ENCODE measurements at places on chromosomes 13 and 19.

GRCh38 chr13:110132225-110132982, 174.6 kb downstream of the COL4A1 start:
- no peak for DNase-seq

DNA sequence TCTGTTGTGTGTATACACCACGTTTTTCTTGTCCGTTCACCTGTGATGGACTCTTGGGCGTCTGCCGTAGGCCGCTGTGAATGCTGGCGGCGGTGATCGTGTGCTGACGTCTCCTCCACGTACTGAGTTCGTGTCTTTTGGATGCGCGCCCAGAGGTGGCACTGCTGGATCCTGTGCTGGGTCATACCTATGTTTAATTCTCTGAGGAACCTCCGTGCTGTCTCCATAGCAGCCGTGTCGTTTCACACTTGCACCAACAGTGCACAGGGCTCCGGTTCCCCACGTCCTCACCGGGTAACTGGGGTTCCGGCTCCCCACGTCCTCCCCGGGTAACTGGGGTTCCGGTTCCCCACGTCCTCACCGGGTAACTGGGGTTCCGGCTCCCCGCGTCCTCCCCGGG, 56.2 kb downstream of the ATP11A start:
- no peak for DNase-seq

DNA sequence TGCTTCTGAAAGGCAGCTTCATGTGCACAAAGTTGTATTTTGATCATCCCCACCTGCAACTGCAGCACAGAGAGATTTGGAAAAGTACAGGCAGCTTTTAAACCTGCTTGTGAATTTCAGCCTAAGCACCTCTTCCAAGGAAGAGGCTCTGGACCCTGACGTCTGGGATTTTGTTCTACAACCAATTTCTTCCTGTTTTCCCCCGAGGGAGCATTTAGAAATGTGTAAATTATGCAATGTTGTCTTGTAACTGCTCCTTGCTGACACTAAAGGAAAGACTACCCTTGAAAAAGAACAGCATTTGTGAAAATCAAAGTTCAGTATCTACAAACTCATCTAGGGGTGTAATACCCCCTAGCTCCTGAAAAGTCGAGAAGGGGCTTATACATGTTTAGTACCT, 15.4 kb downstream of the MED26 start:
- peak; percentile 35 for DNase-seq

GRCh38 chr13:24834902-24835510, 71.0 kb downstream of the RNF17 start:
- no peak for DNase-seq

DNA sequence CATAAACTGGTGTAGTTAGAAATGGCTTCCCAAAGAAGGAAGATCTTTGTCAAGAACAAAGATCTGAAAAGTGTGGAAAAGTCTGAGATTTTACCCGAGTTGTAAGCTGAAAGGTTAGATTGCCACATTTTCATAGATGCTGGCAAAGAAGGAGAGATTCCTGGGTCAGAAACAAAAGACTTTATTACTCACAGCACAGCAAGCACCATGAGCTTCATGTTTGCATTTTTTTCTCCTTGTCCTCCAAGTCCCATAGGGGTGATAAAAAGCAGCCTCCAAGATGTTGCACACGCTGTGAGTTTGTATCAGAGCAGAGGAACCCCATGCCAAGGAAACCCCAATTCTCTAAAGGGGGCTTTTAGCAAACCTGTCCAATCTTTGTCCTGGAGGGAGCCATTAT, 29.3 kb downstream of the MZT1 start:
- peak; percentile 15 for DNase-seq

DNA sequence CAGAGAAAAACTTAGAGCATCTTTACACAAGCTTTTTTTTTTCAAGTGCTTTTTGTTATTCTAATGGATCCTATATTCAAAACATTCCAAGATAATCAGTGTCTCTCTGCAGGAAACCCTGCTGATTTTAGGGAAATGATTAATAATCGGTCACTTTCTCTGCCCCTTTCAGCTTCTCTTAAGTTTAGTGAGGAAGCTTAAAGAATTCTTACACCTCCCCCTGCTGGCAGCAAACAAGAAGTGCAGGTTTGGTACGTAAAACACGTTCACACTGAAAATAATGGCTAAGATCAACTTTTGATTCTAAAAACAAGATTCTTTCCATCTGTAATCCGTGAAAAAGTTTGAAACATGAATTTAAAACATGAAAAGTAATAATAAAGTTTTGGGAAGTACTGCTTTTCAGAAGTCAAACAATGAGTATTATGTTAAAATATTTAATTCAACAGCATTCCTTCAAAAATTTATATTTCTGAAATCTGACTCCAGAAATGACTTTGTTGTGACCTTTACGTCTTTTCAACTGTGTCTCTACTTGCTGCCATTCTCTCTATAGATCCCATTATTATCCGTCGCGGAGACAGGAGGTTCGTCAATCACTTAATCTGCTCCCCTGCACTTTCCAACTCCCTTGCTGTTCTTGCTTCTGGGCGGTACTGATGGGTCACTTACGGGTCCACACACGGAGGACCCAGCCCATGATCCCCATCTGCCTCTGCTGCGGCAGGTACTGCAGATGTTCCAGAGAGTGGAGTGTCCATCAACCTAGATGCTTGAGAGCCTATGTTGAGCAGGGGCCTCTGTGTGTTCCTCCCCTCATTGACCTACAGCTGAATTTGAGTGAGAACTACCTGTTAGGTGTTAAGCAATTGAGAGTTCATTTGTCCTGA, 203.1 kb upstream of the EDNRB start:
- DNase-seq, result peak; percentile 69

- no peak for DNase-seq
Measured at GRCh38 chr13:110314516-110315245, 7.6 kb downstream of the COL4A2 start.

GRCh38 chr19:2554856-2555255, 78.9 kb downstream of the GADD45B start:
- DNase-seq, result peak; percentile 45

DNA sequence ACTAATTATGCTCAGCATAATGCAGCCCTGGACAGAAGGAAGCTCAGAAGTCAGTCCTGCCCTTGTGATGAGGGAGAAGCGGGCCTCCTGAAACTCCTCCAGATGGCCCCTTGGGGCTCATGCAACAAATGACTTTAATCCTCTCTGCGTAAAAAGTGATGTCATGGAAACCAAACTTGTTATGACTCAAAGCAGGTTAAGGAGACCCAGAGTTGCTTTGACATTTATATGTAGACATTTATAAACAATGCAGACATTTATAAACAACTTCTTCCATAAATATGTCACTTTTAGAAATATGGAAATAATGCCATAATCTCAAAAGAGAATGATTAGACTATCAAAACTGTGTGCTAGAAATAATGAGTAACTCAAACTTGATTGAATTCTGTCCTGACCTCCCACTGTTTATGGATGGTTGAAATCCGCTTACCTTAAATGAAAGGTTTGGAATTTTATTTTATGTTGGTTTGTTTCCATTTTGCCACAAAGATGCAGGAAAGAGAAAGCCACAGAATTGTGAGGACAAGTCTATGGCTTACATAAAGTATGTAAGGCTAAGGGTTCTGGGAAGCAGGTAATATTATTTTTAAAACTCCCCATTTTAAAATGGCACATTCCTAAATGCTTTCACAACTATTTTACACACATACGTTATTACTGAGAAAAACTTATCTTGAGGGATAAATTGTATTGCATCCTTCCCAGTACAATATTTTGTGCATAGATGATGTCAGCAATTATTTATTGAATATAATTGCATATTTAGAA, 73.7 kb downstream of the CYSLTR2 start:
- no peak for DNase-seq

- peak; percentile 77 for DNase-seq
Measured at GRCh38 chr19:28960986-28961705, 251.8 kb downstream of the UQCRFS1 start.

GRCh38 chr19:21084343-21084742, 2.3 kb downstream of the ZNF714 start:
- peak; percentile 67 for DNase-seq

DNA sequence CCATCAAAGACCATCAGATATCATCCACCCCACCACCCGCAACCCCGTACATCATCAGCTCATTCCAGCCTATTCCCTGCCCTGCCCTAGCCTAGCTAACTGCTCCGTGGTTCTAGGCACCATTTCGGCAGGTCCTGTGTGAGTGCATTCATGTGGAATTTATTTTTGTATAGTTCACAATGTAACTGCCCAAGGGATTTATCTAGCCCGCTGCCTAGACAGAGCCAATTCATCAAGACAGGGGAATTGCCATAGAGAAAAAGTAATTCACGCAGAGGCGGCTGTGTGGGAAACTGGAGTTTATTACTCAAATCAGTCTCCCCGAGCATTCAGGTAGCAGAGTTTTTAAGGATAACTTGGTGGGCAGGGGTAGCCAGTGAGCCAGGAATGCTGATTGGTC, 109.2 kb upstream of the UBL3 start:
- no peak for DNase-seq

DNA sequence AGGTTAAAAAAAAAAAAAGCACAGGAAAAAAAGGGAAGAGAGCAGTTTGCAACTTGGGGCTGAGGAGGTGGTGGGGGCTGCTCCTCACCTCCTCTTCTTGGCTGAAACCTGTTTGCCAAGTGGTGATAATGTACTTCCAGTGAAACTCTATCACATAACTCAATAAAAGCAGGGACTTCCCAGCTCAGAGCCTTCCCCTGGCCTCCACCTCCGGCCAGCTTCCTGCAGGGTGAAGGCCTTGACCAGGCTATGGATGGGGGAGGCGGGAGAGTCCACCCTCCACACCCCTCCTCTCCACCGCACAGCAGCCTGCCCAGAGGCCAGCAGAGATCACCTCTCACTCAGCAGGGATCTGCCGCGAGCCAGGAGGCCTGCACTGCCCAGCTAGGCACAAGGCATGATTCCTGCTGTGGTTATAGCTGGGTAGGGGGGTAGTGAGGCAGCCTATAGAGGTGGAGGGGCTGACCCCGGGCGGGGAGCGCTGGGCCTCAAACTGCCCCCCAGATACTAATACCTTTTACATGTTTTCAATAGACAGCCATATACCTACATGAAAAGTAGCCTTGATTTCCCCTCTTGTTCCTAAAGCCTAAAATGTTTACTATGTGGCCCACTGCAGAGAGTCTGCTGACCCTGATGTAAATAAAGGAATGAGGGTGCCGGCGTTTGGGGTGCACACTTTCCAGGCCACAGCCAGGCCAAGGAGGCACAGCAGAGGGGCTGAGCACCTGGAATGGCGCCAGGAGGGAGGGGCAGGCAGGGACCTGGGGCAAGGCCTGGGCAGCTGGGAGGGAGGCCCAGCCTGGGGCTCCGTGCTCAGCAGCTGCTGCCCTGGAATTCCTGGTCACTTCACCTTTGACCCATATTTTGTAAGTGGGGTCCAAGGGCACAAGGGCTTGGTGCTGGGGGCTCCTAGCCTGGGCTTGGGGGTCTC, 10.3 kb downstream of the ZNF787 start:
- DNase-seq, result no peak

- DNase-seq, result no peak
Measured at GRCh38 chr19:5567360-5567969, at the start of gene TINCR. TINCR (minus strand) TSS chr19:5567953.

DNA sequence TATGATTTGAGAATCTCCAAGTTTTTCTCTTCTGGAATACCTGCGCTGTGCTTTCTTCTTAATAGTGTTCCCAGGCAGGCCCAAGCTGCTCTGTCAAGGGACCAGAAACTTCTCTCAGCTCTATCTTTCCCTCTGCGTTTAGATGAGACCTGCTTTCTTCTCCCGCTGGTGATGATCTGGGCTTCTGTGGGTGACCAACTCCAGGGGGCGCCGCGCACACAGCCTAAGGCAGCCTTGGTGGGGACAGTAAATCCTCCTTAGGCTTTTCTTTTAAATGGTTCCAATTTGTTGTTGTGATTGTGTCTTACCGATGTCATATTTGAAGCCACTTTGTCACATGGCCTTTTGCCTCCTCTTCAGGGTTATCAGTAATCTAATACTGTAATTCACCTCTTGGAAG, 439.4 kb upstream of the KLF12 start:
- no peak for DNase-seq

GRCh38 chr19:33868788-33869412, 72.2 kb downstream of the KCTD15 start:
- DNase-seq, result peak; percentile 31

GRCh38 chr19:33438987-33439781, 65.7 kb downstream of the CEBPG start:
- no peak for DNase-seq

DNA sequence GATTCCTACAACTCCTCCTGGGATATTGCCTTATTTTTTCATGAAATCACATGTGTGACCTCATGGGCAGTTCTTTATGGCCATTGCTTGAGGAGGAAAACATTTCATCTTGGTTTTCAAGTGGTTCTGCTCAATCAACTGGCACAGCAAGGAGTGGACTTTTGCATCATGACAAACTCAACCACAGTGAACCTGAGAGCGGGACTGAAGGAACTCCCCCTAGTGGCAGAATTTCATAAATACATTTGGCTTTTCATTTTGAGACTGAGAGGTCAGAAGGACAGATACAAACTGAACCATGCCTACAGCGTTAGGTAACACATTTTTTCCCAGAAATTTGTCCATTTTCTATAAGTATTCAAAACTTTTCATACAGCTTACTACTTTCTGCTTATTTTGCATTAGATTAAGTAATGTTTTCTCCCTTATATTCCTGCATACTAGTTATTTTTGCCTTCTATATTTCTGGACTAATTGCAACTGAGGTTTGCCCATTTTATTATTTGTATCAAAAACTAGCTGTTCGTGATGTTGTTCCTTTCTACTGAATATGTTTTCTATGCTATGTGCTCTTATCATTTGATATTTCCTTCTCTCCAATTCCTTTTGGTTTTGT, 13.4 kb upstream of the SIGLEC12 start:
- peak; percentile 56 for DNase-seq

DNA sequence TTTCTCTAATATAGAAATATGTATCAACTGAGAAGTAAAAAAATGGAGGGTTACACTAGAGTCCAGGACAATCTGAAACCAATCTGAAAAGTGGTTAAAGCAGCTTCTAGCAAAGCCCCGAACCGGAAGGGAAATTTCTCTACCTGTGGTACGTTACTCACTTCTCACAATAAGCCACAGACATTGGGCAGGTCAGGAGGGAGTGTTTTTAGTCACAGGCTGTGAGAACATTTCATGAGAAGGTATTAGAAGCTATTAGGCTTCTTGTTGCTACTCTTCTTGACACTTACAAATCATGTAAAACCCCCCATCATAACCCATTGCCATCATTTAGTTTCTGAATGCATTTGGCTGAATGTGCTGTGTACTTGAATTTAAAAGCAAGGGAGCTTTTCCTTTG, 120.9 kb downstream of the NUFIP1 start:
- DNase-seq, result no peak

- peak; percentile 88 for DNase-seq
Measured at GRCh38 chr19:43078311-43078710, 4.2 kb downstream of the PSG2 start.
